ENCODE measurements at places on chromosomes 2 and 18. TPM values are rescaled to one million over a fixed set of nuclear protein-coding genes. Genes with fewer than 3 reads are reported as not detected.

- no peak for DNase-seq
Measured at GRCh38 chr2:18560797-18561085, 288 bp upstream of the RDH14 start.

DNA sequence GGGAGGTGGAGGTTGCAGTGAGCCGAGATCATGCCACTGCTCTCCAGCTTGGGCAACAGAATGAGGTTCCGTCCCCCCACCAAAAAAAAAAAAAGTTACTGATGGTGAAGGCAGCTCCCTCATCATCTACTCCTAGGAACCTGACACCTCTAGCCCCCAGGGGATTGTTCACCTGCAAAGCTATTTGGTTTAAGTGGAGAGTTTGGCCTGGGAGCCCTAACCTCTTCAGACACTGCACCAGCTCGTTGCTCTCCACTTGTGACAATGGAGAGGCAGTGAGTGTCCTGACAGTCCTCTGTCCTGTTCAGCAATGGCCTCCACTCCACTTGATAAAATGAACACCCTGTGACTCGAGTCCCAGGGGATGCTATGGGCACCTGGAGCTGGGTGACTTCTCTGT, 43.5 kb downstream of the ATP6V1C2 start:
- DNase-seq = no peak

- DNase-seq = no peak
Measured at GRCh38 chr2:98697651-98698337, 33.1 kb downstream of the MGAT4A start.

DNA sequence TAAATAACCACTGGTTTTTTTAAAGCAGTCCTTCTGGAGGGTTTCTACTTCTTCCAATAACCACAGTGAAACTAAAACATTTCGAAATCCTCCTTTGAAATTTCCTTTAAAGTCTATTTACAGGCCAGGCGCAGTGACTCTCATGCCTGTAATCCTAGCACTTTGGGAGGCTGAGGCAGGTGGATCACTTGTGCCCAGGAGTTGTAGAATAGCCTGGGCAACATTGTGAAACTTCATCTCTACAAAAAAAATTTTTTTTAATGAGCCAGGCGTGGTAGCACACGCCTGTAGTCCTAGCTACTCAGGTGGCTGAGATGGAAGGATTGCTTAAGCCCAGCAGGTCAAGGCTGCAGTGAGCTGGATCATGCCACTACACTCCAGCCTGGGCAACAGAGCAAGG, 15.2 kb downstream of the KIDINS220 start:
- no peak for DNase-seq

- no peak for DNase-seq
Measured at GRCh38 chr2:156784020-156784701, 348.0 kb downstream of the GPD2 start.

- no peak for DNase-seq
Measured at GRCh38 chr2:54845514-54845913, 122.1 kb downstream of the EML6 start.

GRCh38 chr2:235493775-235494715, at the start of gene AGAP1:
Gene AGAP1 (plus strand): TSS chr2:235494043.
- peak; percentile 85 for DNase-seq

DNA sequence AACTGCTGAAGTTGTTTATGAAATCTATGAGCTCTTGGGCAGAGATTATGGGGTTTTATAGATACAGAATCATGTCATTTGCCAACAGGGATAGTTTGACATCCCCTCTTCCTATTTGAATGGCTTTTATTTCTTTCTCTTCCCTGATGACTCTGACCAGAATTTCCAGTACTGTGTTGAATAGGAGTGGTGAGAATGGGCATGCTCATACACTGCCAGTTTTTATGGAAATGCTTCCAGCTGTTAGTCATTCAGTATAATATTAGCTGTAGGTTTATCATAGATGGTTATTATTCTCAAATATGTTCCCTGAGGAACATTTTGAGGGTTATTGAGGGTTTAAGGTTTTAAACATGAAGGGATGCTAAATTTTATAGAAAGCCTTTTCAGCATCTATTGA, 121.2 kb downstream of the NR4A2 start:
- DNase-seq = no peak

DNA sequence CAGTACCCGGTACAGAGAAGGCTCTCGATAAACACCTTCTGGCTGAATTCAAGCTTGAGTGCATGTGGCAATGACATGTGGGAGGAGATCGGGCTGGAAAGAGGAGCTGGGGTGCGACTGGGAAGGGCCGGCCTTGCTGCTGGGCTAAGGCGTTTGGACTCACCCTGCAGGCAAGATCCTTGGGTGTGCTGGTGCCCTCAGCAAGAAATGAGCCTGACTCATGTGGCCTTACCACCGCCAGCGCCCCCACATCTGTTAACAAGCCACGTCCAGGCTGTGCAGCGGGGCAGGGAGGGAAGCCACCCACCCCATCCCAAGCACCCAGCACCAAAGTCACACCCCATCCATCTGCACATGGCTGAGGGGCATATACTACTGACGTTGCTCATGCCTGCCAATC, 1.3 kb downstream of the HS1BP3 start:
- no peak for DNase-seq

DNA sequence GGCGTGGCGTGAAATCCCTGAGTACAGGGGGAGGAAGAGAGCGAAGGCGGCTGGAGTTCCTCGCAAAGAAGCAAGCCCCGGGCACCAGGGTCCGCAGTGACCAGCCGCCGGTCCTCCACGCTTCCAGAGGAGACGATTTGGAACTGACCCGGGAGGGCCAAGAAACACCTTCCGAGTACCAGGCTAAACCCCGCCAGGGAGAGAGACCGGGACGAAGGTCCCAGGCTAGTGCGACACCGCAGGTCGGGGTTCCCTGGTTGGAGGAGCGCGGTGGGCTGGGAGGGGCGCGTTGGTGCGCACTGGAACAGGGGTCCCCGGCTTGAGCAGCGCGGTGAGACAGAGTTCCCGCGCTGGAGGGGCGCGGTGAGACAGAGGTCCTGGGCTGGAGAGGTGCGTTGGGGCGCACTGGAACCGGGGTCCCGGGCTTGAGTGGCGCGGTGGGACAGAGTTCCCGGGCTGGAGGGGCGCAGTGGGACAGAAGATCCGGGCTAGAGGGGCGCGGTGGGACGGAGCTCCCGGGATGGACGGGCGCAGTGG, 901 bp downstream of the WDFY1 start:
- DNase-seq = no peak

GRCh38 chr2:180730976-180731375, 249.4 kb upstream of the UBE2E3 start:
- DNase-seq = no peak

DNA sequence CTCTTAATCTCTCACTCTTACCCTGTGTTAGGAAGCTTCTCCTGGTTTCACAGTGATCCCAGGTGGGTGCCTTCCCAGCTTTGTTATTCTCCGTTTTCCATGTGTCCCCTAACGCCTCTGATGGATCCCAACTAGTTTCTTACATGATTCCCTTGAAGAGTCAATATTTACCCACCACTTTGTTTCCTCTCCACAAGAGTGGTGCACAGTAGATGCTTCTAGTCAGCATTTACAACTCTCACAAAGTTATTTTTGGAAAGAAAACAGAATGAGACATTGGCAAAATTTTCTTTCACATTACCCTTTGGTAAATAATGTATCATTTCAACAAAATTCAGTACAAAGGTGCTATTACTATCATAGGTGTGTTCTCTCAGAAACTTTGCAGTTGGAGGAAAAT, 1611.1 kb upstream of the ZEB2 start:
- no peak for DNase-seq

DNA sequence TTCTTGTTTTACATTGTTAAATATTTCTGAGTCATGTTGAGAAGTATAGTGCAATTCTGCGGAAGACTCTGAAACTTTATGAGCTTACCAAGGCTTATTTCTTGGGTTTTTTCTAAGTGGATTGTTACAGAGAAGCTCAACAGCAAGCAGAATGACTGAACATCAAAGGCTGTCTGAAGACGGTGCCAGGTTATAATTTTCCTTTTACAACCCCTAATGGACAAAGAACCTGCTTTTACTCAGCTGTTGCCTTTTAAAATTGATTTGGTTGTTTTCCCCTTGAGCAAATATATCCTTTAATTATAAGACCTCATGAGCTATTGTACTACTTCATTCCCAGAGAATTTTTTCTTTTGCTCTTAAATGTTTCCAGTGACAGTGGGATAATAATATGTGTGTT, 41.6 kb downstream of the LAMA3 start:
- DNase-seq = no peak

DNA sequence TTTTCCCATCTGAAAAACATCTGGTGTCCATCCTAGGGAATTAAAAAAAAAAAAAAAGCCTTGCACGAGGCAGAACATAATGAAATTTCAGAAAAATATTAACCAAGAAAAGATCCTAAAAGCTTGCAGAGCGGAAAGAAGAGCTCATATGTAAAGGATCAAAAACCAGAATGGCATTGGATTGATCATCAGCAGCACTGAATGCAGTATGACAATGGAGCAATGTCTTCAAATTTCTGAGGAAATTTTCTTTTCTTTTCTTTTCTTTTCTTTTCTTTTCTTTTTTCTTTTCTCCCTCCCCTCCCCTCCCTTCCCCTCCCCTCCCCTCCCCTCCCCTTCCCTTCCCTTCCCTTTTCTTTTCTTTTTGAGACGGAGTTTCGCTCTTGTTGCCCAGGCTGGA, 21.3 kb upstream of the FAM117B start:
- DNase-seq = no peak

DNA sequence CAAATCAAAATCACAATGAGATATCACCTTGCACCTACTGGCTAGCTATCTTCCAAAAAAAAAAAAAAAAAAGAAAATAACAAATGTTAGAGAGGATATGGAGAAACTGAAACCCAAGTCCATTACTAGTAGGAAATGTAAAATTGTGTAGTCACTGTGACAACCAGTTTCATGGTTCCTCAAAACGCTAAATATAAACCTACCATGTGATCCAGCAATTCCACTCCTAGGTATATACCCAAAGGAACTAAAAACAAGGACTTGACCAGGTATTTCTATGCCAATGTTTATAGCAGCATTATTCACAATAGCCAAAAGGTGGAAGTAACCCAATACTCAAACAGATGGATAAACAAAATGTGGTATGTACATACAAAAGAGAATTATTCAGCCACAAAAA, 11.7 kb upstream of the SCRN3 start:
- DNase-seq = no peak

DNA sequence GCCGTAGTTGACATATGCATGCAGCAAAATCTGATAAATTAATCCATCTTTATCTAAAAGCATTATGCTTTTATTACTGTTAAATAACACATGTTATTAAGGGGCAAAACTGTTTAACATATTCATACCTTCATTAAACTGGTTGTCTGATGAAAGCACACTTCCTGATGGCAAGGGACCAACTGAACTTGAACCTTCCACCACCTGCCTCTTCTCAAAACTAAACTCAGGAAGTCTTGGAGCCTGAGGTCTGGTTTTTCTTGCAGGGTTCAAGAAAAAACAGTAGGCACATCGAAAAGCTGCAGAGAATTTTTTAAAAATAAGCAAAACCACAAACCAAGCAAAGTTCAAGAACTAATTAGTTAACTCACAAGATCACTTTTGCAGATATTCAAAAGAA, 64.9 kb downstream of the LNPK start:
- DNase-seq = no peak

DNA sequence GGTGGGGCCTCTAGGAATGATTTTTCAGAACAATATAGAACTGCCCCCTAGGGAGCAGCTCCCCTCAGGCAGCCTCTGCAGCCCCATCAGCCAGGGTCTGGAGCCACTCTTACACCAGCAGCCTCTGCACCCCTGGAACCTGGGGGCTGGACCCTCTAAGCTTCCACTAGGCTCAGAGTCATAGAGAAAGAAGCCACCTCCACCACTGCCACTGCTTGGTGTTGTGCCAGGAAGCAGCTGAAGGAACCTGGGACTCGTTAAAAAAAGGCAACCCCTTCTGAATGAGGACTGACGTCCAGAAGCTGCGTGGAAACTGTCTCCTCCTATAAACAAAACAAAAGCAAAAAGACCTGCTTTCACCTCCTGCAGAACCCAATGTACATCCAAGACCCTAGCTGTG, 98.1 kb upstream of the HS6ST1 start:
- DNase-seq = no peak

- no peak for DNase-seq
Measured at GRCh38 chr2:134123332-134123731, 130.5 kb upstream of the MGAT5 start.

- peak; percentile 61 for DNase-seq
Measured at GRCh38 chr2:68284896-68285295, 32.6 kb upstream of the PPP3R1 start.

- no peak for DNase-seq
Measured at GRCh38 chr18:35508030-35508429, 10.3 kb upstream of the INO80C start.

- DNase-seq = no peak
Measured at GRCh38 chr18:67582488-67582887, 66.0 kb upstream of the DSEL start.

GRCh38 chr2:194566907-194567660, 1089.9 kb upstream of the SLC39A10 start:
- DNase-seq = no peak

DNA sequence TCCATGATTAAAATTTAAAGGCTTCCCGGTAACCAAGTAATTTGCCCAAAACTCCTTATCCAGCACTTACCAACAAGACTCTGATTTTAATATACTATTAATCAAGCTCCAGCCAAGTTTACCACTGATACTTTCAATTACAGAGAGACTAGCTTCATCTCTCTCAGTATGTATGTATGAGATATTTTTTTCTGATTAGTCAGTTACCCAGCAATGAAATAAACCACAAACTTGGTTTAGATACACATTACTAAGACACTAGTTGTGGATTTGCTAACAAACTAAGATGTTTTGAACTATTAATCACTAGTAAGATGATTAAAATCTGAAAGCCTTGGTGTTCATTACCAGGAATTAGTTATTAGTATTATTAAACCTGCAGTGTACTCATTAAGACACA, 1272.2 kb upstream of the ACVR2A start:
- DNase-seq = no peak

DNA sequence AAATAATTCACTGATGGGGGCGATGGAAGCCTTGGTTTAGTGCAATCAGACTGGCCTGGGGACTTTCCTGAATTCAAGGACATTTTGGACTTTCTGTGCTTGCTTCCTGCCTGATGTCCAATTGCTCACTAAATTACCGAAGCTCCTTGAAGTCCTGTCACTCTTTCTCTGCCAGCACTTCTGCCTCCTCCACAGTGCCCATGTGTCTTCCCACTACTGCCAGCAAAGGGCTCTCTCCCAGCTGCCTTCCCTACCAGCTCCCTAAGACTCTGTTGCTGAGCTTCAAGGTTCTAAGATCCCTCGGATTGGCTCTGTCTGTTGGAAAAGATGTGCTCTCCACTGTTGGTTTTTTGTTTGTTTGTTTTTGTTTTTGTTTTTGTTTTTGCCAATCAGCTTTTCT, 158.1 kb downstream of the MTCL1 start:
- no peak for DNase-seq

The FLACC1 gene
- 1.2 TPM for total RNA-seq

The C2orf15 gene
- 4.8 TPM for total RNA-seq

The CELF4 gene
- total RNA-seq = not detected

The C1QL2 gene
- total RNA-seq = 0.66 TPM

The TMEM163 gene
- 0.66 TPM for total RNA-seq

The MORN2 gene
- 14.3 TPM for total RNA-seq

The ST8SIA5 gene
- total RNA-seq = 0.33 TPM

The GALR1 gene
- not detected for total RNA-seq

The SLC19A3 gene
- 278 TPM for total RNA-seq

The ANKRD53 gene
- 2.8 TPM for total RNA-seq

The LCLAT1 gene
- total RNA-seq = 19.7 TPM

The SERPINB11 gene
- total RNA-seq = not detected

The IL18R1 gene
- total RNA-seq = 7.7 TPM

The STPG4 gene
- total RNA-seq = not detected

Measured in breast epithelium (tissue), 4 donors.